SK-N-MC (cell line): ENCODE measurements at places on chromosomes 16 and 17.

DNA sequence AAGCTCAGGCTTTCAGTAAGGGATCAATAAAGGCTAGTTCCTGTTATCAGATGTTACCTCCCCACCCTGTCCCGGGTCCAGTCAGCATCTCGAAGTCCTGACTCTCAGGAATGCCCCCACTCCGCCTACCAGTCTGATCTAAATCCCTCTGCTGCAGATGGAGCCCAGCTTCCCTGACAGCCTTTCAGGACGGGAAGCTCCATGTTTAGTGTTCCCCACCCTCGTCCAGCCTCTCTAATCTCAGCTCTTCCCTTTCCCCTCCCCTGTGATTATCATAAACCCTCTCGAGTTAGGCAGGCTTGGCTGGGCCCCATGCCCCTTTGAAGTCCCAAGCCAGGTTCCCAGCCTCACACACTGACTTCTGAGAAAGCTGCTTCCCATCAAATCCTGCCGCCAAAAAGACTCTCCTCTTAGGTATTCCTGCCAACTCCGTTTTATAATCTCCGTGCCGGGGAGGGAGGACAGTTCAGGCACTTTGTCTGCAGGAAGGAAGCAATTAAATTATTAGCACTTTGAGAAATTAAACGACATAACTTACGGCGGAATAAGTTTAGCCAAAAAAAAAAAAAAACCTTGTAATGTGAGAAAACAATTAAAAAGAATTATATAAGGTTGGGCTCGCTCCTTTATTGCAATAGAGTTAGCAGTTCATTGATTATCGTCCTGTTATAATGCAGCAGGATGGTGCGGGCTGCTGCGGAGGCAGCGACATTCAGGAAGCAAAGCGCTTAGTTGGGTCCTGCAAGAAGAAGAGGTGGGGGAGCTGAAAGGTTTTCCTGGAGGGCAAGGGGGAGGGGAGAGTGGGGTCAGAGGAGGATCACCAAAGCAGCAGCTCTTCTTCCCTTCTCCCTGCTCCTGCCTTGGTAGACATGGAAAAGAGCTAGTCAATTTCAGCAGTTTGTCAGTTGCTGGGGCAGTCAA is 16.8 kb upstream of the ETV4 start:
- DNase-seq = no peak

- DNase-seq = no peak
Observed at GRCh38 chr16:24535827-24536226, 3.5 kb upstream of the RBBP6 start.

- no peak for DNase-seq
Observed at GRCh38 chr17:33745047-33745760, 452.1 kb upstream of the ASIC2 start.

GRCh38 chr16:66824006-66824405 is 6.8 kb downstream of the NAE1 start:
- DNase-seq = no peak

GRCh38 chr17:71472809-71473789 is 647.7 kb upstream of the SOX9 start:
- DNase-seq = peak; percentile 2

- no peak for DNase-seq
Observed at GRCh38 chr17:68516732-68517131, 4.5 kb downstream of the PRKAR1A start.

- no peak for DNase-seq
Observed at GRCh38 chr16:88561485-88562359, 8.5 kb upstream of the ZC3H18 start.

- DNase-seq = no peak
Observed at GRCh38 chr17:70609566-70609965, 440.2 kb downstream of the KCNJ2 start.

DNA sequence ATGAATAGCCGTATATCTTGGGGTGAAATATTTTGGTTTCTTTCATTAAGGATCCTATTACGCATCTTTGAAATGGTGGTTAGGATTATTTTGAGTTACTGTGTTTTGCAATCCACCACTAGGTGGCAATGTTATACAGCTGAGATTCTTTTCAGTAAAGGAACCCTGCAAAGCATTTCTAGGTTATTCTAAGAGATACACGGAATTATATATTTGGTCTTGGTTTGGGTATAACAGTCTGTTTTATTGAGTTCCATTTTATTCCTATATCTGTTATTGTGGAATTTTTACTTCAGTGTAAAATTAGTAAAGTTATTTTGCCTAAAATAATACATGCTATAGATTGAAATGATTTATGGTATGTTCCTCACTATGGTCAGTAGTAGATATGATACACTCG is 62.9 kb upstream of the CPHXL start:
- DNase-seq = peak; percentile 18

GRCh38 chr16:68229431-68230175 is 6.3 kb downstream of the ESRP2 start:
- no peak for DNase-seq

DNA sequence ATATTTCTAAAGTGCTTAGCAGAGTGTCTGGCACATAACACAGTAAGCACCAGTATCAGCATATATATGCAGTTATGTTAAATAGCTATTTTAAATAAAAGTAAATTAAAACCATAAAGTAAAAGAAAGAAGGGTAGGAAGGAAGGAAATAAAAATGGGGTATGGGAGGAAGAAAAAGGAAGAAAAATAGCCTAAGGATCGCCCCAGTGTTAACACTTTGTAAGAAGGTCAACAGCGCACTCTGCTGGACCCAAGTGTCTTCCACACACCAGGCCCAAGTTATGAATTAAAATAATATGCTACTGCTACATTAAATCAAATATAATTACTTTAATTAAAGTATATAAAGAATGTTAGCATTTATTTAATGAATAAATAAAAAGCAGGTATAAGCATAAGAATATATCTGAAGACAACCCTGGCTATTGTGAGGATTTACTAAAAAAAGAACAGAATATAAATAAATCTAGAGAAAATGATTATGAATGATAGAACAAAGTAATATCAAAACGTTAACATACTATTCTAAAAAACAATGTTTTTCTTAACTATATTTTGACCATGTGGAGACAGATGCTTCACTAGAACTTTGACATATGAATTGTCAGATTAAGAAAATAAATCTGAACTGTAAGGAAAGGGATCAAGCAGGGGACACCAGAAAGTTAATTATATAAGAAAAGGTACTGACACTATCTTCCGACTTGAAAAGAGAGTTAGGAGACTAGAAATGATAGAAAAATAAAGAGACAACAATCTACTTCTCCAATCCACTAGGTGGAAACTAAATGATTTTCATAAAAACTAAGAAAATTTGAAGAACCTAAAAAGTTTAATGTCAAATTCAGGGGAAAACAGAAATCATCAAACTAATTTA is 25.9 kb downstream of the BRIP1 start:
- peak; percentile 51 for DNase-seq

DNA sequence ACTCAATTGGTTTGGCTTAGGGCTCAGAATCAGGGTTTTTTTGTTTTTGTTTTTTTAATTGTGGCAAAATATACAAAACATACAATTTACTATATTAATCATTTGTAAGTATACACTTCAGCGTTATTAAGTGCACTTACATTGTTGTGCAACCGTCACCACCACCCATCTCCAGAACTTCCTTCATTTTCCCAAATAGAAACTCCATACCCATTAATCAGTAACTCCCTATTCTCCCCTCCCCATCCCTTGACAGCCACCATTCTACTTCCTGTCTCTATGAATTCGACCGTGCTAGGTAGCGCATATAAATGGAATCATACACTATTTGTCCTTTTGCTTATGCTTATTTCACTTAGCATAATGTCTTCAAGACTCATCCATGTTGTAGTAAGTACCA is 45.2 kb upstream of the DHX40 start:
- DNase-seq = no peak

- DNase-seq = no peak
Observed at GRCh38 chr16:58049232-58050185, 24.0 kb downstream of the MMP15 start.

DNA sequence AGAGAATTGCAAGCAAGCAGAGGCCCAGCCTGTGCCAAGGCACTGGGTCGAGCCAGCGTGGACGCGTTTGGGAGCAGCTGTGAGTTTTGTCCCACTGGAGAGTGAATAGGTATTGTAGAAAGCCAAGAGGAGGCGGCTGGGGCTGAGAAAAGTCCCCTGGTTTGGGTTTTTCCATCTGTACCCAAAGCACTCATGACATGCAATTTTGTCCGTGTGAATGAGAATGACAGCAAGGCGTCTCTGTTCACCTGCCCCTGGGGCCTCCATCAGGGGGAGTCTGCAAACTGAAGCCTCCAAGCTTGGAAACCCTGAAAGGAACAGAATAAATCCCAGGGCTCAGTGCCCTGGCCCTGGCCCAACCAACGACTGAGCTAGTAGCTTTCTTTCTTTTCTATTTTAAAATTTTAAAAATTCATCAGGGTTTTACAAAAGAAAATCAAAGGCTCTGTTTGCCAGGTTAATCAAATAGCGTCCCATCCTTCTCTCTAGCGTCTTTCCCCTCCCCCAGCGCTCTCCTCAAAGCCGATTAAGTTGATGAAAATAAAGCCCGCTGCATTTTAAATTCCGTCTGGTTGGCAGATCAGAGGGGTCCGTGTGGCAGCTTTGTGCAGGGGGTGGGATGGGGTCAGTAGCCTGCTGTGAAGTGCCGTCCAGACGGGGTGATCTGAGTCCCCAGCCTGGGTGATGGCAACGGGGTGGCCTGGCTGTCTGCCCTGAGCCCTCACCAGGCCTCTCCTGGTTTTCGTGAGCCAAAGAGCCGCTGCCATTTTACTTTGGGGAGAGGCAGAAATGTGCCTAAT is 171.0 kb downstream of the KATNIP start:
- no peak for DNase-seq

DNA sequence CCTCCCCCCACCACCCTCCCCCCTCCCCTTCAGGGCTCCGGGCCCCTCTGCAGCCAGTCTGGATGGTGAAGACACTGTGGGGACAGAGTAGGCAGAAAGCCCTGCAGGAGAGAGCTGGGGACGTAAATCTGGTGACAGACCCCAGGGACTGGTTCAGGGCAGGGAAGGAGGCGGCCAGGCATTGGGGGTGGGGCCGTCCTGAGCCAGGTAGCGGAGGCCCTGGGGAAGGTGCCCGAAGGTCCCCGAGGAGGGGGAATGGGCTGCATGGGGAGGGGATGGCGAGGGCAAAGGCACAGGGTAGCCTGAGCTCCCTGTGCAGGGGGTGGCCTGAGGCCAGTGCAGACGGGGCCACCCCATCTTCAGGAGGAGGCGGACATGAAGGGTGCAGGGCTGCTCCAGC is 26.3 kb upstream of the CACNA1H start:
- no peak for DNase-seq

DNA sequence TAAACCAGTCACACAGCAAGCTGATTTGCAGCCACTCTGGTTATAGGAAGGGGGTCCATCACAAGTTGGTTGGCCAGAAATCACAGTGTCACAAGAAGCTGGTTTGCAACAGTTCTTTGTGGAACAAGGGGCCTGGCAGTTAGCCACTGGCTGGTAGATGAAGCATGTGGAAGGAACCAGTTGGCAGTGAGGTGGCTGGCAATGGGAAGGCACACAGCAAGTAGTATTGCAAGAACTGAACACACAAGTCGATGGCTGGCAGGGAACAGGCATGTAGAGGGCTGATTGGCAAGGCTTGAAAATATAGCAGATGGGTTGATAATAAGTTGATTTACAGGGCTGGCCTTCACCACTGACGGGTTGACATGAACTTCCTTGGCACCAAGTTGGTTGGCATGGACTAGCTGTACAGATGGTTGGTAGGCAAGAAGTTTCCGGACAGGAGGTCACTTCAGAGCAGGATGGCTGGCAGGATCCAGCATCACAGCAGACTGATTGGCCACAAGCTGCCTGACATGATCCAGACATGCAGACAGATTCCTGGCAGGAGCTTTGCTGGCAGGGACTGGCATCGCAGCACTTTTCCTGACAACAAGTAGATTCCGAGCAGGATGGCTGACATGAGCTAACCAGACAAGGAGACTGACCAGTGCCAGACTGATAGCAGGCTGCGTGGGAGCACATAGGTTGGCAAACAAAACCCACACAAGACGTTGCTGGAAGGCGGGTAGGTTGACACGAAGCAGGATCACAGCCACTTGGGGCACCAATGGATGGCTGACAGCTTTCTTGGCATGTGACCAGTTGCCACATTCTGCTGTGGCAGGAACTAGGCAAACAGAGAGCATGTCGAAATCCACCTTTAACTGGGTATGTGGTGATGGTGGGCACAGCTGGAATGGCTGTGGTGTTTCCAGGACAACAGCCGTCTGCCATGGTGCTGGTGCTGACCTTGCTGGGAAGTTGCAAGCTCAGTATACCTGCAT is at the start of gene KRTAP29-1:
KRTAP29-1 (minus strand) TSS at position 936 of the 986 bp plus-strand sequence; CDS start at position 936, 0 bp downstream.
- no peak for DNase-seq

DNA sequence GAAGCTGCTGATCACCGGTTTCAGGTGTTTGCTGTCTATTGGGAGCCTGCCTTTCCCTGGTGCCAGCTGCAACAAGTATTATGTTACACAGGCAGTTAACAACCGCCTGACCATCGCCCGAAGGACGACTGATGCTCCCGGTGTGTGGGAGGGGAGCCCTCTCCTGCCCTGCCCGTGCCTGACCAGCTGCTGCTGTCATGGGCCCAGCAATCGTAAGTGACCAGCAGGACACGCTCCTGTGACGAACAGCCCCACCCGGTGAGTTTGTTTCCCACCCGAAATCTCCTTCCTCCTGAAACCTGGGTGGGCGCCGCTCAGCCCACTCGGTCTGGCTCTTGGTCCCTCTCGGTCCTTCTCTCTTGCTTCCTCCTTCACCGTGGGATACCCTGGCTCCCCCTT is 17.9 kb upstream of the UBE2I start:
- no peak for DNase-seq

GRCh38 chr16:56356276-56357240 is 68.8 kb downstream of the AMFR start:
- DNase-seq = no peak

DNA sequence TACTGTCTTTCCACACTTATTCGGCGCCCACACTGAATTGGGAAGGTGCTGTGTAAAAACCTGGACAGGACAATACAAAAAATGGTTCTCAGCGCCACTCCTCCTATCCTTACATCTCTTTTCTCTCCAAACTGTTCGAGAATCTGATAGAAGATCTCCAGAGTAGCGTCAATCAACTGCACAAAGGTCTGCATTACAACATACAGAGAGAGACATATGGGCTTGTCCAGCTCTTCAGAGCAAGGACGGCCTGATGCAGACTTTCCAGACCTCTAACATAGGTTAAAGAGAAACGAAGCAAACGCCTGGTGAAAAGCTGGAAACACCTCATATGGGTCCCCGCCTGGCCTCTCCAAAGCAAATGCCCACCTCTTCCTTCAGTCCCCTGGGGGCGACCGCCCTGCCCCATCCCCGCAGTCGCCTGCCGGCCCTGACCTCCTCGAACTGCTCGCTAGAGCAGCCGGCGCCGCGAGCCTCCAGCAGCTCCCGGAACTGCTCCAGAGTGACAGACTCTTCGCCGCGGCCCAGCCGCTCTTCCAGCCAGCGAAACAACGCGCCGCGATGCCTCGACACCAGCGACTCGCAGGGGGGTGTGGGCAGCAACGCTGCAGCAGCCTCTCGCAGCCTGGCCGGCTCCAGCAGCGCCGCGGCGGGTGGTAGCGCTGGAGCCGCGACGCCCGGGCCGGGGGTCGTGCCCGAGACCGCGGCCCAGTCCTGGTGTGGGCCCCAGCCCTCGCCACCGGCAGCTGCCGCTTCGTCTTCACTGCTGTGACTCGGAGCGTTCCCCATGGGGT is 526 bp downstream of the ZZEF1 start:
- DNase-seq = no peak
